Occipital lobe (tissue), 3 donors: ENCODE measurements at places on chromosomes 7 and 10. TPM values are rescaled to one million over a fixed set of nuclear protein-coding genes. Genes with fewer than 3 reads are reported as not detected.

DNA sequence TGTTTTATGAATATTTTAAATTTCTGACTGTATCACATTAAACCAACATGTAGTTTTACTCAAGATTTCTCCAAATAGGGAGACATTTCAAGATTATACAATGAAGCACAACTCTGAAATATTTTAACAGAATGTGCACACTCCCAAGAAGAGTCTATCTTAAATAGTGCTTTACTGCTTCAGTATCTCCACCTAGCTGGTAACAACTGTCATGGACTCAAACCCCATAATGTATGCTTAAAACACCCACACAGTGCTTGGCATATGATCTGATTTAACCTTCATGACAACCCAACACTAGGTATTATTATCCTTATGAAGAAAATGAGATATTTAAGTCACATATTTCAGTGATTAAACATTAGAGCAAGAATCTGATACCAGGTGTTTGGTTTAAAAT, 45.9 kb downstream of the ASZ1 start:
- DNase-seq: no peak

DNA sequence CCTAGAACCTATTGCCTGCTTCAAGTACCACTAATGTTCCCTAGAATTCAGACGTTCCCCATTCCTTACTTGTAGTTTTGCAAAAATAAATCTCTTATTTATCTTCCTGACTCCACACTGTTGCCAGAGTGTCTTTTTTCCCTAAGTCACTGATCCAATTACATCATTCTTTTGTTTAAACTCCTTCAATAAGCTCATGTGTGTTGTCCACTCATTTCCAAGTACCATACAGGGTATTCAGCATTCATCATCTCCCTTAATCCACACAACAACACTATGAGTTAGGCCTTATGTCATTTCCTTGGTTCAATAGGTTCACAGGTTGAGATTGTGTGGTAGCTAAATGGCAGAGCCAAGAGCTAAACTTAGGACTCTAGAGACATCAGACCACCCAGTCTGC, 119.9 kb upstream of the RHOBTB1 start:
- DNase-seq: no peak

GRCh38 chr7:7732621-7733281, 14.3 kb upstream of the RPA3 start:
- no peak for DNase-seq

DNA sequence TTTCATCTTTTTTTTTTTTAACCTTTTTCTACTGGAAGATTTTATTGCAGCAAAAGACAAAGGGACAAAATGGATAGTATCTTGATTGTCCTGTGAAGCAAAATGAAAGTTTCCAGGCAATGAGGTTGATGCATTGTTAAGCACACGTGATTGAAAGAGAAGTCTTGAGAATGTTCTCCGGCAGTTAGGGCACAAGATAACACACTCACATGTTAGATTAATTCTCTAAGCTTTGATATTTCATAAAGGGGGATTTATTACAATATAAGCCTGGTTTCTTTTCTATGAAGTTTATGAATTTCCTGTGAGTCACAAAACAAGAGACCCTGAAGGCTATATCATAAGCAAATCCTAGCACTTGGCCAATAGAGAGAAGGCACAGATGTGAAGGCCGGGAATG, 93.4 kb upstream of the ARMC3 start:
- DNase-seq: no peak

- no peak for DNase-seq
Measured at GRCh38 chr10:68133523-68133922, 24.2 kb downstream of the MYPN start.

KIN gene
- total RNA-seq: 9.2 TPM

GRCh38 chr7:98399462-98399861, 1.4 kb downstream of the BAIAP2L1 start:
- no peak for DNase-seq

MINDY3 gene
- total RNA-seq: 127 TPM

DNA sequence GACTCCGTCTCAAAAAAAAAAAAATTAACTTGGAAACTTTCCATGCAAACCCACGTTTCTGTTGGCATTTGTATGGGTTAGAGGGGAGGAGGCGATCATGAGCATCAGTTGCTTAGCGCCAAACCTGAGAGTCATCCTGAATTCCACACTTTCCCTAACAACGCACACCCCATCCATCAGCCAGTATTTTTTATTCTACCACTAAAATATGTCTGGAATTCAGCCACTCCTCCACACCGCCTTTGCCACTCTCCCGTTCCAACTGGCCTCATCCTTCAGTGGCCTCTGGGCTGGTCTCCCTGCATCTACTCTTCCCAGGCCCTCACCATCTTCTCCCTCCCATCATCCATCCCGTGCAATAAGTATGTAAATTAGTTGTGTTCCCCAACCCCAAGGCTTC, 4.7 kb upstream of the LMBR1 start:
- no peak for DNase-seq

- DNase-seq: no peak
Measured at GRCh38 chr7:47047384-47047783, 534.5 kb downstream of the TNS3 start.

- peak; percentile 45 for DNase-seq
Measured at GRCh38 chr7:2757904-2758672, 70.1 kb downstream of the AMZ1 start.

GRCh38 chr10:103859161-103860086, 4.0 kb upstream of the SH3PXD2A start:
- DNase-seq: peak; percentile 40
